ENCODE measurements at places on chromosomes 2 and 18. TPM values are rescaled to one million over a fixed set of nuclear protein-coding genes. Genes with fewer than 3 reads are reported as not detected.

NOTO gene
- total RNA-seq: 0.66 TPM

PLCD4 gene
- 0.42 TPM for total RNA-seq

EFR3B gene
- 7.2 TPM for total RNA-seq

KCNJ3 gene
- total RNA-seq: not detected

GPR39 gene
- total RNA-seq: 0.50 TPM

RGPD3 gene
- total RNA-seq: 0.22 TPM

STPG4 gene
- total RNA-seq: 0.13 TPM

ITPRIPL1 gene
- total RNA-seq: 16.3 TPM

SLC23A3 gene
- 1.2 TPM for total RNA-seq

CCL20 gene
- not detected for total RNA-seq

HOXD10 gene
- not detected for total RNA-seq

GRCh38 chr18:75455249-75456198 is 28.0 kb upstream of the SMIM21 start:
- H3K4me3 ChIP-seq: peak overlapping the region; percentile 80
- H3K27me3 ChIP-seq: peaks cover 4% of the 10 kb centered on the region
- H3K36me3 ChIP-seq: no peaks in the 10 kb centered on the region
- H3K4me1 ChIP-seq: no peaks in the 10 kb centered on the region
- no peak overlapping the region for H3K27ac ChIP-seq
- DNase-seq: peak; percentile 49

- H3K4me1 ChIP-seq: no peaks in the 10 kb centered on the region
- peaks cover 13% of the 10 kb centered on the region for H3K36me3 ChIP-seq
- DNase-seq: no peak
Observed at GRCh38 chr18:64171576-64171975, 22.7 kb upstream of the LINC00305 start.

- H3K36me3 ChIP-seq: peaks cover 7% of the 10 kb centered on the region
- no peaks in the 10 kb centered on the region for H3K27me3 ChIP-seq
- no peaks in the 10 kb centered on the region for H3K4me1 ChIP-seq
- no peak overlapping the region for H3K27ac ChIP-seq
- peak; percentile 72 for DNase-seq
Observed at GRCh38 chr2:64888591-64889309, 100.4 kb upstream of the SLC1A4 start.

- no peak for DNase-seq
- no peak overlapping the region for H3K4me3 ChIP-seq
- H3K27me3 ChIP-seq: no peaks in the 10 kb centered on the region
- H3K36me3 ChIP-seq: no peaks in the 10 kb centered on the region
- no peak overlapping the region for H3K27ac ChIP-seq
- no peaks in the 10 kb centered on the region for H3K4me1 ChIP-seq
Observed at GRCh38 chr18:22865354-22866116, 67.6 kb upstream of the RBBP8 start.

DNA sequence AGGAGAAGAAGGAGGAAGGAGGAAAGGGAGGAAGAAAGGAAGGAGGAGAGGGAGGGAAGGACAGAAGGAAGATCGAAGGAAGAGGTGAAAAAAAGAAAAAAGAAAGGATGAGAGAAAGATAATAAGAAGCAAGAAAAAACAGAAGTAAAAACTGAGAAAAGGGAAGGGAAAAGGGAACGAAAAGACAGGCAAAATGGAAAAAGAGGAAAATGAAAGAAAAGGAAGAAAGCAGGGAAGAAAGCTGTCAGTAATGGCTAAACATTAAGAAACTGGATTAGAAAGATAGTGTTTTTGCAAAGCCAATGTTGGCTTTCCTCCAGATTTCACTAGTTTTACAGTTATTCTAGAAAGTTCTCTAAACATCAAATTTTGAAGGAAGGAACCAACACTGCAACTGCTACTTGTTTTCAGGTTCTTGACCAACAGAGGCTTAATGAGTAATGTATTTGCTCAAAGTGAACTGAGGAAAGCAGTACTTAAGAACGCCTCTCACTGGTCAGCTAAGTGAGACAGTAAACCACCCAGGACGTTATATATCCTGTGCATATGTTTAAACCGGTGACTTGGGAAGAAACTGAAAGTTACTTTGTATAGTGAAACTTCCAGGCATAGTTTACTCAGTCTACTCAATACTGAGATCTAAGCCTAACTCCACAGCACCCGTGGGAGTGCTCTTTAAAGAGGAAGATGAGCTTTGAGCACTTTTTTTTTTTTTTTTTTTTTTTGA is 286.2 kb upstream of the TRIB2 start:
- peaks cover 5% of the 10 kb centered on the region for H3K4me1 ChIP-seq
- DNase-seq: no peak
- no peak overlapping the region for H3K4me3 ChIP-seq
- no peaks in the 10 kb centered on the region for H3K36me3 ChIP-seq
- no peak overlapping the region for H3K27ac ChIP-seq
- no peaks in the 10 kb centered on the region for H3K27me3 ChIP-seq

GRCh38 chr2:239144713-239144999 is 256.2 kb downstream of the HDAC4 start:
- no peak overlapping the region for H3K27ac ChIP-seq
- no peaks in the 10 kb centered on the region for H3K4me1 ChIP-seq
- H3K36me3 ChIP-seq: peaks cover 50% of the 10 kb centered on the region
- no peaks in the 10 kb centered on the region for H3K27me3 ChIP-seq

GRCh38 chr2:11022591-11023273 is 111.0 kb downstream of the KCNF1 start:
- no peaks in the 10 kb centered on the region for H3K27me3 ChIP-seq
- DNase-seq: no peak
- no peak overlapping the region for H3K4me3 ChIP-seq
- no peaks in the 10 kb centered on the region for H3K4me1 ChIP-seq
- no peaks in the 10 kb centered on the region for H3K36me3 ChIP-seq

DNA sequence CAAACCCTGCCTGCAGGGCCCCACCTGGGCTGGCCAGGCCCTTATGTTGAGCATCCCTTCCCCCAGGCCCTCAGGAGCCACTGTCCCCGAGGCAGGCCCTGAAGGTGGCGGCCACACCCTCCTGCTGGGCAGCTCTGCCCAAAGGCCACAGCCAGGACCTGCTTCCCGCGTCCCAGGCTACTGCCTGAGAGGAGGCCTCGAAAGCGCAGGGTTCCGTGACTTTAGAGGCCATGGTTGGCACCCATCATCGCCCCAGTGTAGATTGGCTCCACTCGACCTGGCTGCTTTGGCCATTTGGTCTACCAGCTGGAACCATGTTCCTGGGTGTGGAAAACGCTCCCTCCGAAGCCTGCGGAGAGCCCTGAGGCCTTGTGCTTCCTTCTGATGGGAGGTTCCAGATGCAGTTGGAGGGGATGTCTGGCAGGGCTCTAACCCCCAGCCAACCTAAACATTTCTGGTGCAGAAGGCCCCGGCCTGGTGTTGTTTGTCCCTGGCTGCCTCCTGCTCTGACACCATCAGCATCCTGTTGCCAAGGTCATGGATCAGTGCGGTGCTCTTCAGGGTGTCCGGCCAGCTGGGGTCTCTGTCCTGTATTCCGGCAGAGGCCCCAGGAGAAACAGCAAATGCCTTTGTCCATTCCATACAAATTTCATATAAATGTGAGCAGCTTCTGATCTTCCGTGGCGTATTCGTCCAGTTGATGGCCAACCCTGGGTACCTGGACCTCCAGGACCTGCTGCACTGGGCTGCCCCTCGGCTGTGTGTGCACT is 14.7 kb downstream of the CAPN10 start:
- no peak overlapping the region for H3K27ac ChIP-seq
- no peak for DNase-seq
- H3K4me1 ChIP-seq: no peaks in the 10 kb centered on the region
- no peaks in the 10 kb centered on the region for H3K36me3 ChIP-seq
- no peak overlapping the region for H3K4me3 ChIP-seq

DNA sequence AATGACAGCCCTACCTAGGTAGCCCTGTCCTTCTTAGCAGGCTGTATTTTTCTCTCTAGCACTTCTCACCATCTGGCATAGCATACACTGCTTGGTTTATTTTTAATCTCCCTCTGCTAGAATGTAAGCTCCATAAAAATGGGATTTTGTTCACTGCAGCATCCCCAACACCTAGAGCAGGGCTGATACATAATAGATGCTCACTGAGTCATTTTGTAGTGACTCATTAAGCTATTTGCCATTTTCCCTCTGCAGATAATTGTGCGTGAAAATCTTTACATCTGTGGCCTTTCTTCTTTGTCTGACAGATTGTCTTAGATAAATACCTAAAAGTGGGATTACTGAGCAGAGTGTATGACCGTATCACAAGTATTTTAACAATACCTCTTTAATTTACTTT is 82.5 kb downstream of the CERS6 start:
- H3K27ac ChIP-seq: no peak overlapping the region
- no peaks in the 10 kb centered on the region for H3K27me3 ChIP-seq

GRCh38 chr2:135728064-135728743 is 13.5 kb upstream of the UBXN4 start:
- H3K27ac ChIP-seq: no peak overlapping the region
- H3K36me3 ChIP-seq: peaks cover 20% of the 10 kb centered on the region
- no peaks in the 10 kb centered on the region for H3K27me3 ChIP-seq
- no peaks in the 10 kb centered on the region for H3K4me1 ChIP-seq
- no peak overlapping the region for H3K4me3 ChIP-seq

DNA sequence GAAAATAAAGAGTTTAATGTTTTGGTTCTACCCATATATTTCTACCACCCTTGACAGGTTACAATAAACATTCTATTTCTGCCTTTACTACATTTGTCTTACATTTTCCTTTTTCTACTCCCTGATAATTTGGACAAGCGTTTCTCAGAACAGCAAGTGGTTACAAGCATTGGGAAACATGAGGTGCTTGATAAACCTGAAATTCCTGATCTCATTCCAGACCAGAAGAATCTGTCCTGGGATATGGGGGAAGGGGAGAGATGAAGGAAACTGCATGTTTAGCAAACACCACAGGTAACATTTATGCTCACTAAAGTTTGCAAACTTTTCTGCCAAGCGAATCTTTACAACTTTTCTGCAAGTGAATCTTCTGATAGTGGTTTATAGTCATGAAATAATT is 28.3 kb upstream of the DSC1 start:
- no peaks in the 10 kb centered on the region for H3K36me3 ChIP-seq
- H3K4me1 ChIP-seq: peaks cover 4% of the 10 kb centered on the region
- H3K27me3 ChIP-seq: no peaks in the 10 kb centered on the region
- no peak overlapping the region for H3K4me3 ChIP-seq
- no peak for DNase-seq

DNA sequence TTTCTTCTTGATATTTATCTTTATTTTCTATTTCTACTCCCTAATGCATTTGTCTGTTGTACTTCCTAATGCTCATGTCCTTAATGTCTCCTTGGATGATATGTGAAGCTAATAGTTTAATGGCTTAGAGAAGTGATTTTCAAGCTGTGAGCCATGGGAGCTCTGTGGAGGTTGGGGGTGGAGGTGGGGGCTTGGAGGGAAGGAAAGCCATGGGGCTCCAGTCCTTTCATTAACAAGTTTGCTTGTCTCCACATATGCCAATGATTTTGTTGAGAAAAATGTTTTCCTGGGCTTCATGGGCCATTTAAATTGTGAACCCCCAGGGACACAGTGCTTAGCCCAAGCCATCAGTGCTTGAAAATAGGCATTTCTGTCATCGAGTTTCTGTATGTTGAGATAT is 264.1 kb downstream of the SCG2 start:
- H3K36me3 ChIP-seq: no peaks in the 10 kb centered on the region
- H3K4me1 ChIP-seq: no peaks in the 10 kb centered on the region
- no peaks in the 10 kb centered on the region for H3K27me3 ChIP-seq
- no peak for DNase-seq

- peaks cover 23% of the 10 kb centered on the region for H3K36me3 ChIP-seq
- H3K27me3 ChIP-seq: no peaks in the 10 kb centered on the region
- no peaks in the 10 kb centered on the region for H3K4me1 ChIP-seq
- DNase-seq: no peak
Observed at GRCh38 chr2:80102026-80102425, 202.5 kb downstream of the LRRTM1 start.

- no peaks in the 10 kb centered on the region for H3K27me3 ChIP-seq
- H3K27ac ChIP-seq: no peak overlapping the region
- no peak for DNase-seq
- peaks cover 2% of the 10 kb centered on the region for H3K4me1 ChIP-seq
Observed at GRCh38 chr2:106530866-106531265, 43.7 kb downstream of the CD8B2 start.

DNA sequence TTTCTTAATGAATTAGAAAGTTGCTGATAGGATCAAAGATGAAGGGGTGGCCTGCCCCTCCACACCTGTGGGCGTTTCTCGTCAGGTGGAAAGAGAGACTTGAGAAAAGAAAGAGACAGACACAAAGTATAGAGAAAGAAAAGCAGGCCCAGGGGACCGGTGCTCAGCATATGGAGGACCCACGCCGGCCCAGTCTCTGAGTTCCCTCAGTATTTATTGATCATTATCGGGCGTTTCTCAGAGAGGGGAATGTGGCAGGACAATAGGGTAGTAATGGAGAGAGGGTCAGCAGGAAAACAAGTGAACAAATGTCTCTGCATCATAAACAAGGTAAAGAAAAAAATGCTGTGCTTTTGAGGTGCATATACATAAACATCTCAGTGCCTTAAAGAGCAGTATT is 144.3 kb downstream of the CCDC102B start:
- no peak overlapping the region for H3K4me3 ChIP-seq
- H3K4me1 ChIP-seq: peaks cover 5% of the 10 kb centered on the region
- no peak for DNase-seq

GRCh38 chr2:48849770-48850169 is 94.2 kb upstream of the LHCGR start:
- H3K4me3 ChIP-seq: no peak overlapping the region
- no peaks in the 10 kb centered on the region for H3K36me3 ChIP-seq
- H3K4me1 ChIP-seq: no peaks in the 10 kb centered on the region
- no peak for DNase-seq

- no peaks in the 10 kb centered on the region for H3K27me3 ChIP-seq
- no peak overlapping the region for H3K4me3 ChIP-seq
Observed at GRCh38 chr18:59420244-59420643, 61.2 kb upstream of the LMAN1 start.

- H3K27ac ChIP-seq: no peak overlapping the region
- H3K4me1 ChIP-seq: no peaks in the 10 kb centered on the region
- no peak for DNase-seq
- no peak overlapping the region for H3K4me3 ChIP-seq
- no peaks in the 10 kb centered on the region for H3K27me3 ChIP-seq
- H3K36me3 ChIP-seq: no peaks in the 10 kb centered on the region
Observed at GRCh38 chr2:192265751-192266150, 71.0 kb upstream of the TMEFF2 start.

- no peak for DNase-seq
- H3K27ac ChIP-seq: no peak overlapping the region
- no peaks in the 10 kb centered on the region for H3K4me1 ChIP-seq
- H3K27me3 ChIP-seq: no peaks in the 10 kb centered on the region
- peaks cover 9% of the 10 kb centered on the region for H3K36me3 ChIP-seq
Observed at GRCh38 chr2:10905862-10906143, 5.9 kb upstream of the KCNF1 start.

GRCh38 chr2:59583173-59583765 is 970.2 kb downstream of the BCL11A start:
- H3K36me3 ChIP-seq: no peaks in the 10 kb centered on the region
- no peak for DNase-seq
- no peaks in the 10 kb centered on the region for H3K27me3 ChIP-seq

DNA sequence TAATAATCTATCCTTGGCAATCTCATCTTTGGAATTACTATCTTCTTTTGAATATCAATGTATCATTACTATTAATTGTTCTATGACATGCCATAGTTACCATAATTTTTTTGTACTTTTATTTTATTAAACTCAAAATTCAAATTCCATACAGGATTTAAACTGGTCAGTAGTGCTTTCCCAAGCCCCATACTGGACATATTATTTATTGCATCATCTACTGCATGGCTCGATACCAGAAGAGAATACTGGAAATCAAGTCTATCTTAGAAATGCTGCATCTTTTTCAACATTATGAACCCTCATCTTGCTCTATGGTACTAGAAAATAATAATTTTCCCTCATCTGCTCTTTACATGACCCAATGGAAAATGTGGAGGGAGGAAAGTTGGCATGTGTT is 9.4 kb upstream of the PDE1A start:
- no peaks in the 10 kb centered on the region for H3K4me1 ChIP-seq
- H3K27ac ChIP-seq: no peak overlapping the region
- no peaks in the 10 kb centered on the region for H3K36me3 ChIP-seq
- H3K27me3 ChIP-seq: no peaks in the 10 kb centered on the region
- no peak for DNase-seq
- H3K4me3 ChIP-seq: no peak overlapping the region
